ENCODE measurements at places on chromosomes 7 and 10. TPM values are rescaled to one million over a fixed set of nuclear protein-coding genes. Genes with fewer than 3 reads are reported as not detected.

GRCh38 chr7:20304366-20304765 lies 26.3 kb upstream of the ITGB8 start:
- no peaks in the 10 kb centered on the region for H3K27me3 ChIP-seq
- H3K4me3 ChIP-seq = no peak overlapping the region
- no peaks in the 10 kb centered on the region for H3K36me3 ChIP-seq

Gene SPDYE2B
- polyA plus RNA-seq = not detected

Gene ASIC3
- not detected for polyA plus RNA-seq

DNA sequence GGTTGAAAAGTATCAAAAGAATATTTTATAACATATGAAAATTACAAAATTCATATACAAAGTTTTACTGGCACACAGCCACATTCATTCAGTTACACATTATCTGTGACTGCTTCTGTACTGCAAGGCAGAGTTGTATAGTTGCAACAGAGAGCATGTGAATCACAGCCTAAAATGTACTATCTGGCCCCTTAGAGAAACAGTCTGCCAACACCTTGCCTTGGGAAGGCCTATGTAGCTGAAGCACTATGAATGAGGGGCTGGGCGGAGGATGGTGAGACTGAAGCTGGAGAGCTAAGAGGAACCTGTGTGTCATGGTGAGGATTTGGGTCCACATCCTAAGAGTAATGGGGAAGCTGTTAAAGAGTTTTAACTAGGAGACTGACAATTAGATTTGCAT lies 35.7 kb downstream of the PDZD8 start:
- no peak overlapping the region for H3K27ac ChIP-seq
- no peak for DNase-seq
- no peaks in the 10 kb centered on the region for H3K27me3 ChIP-seq
- H3K4me3 ChIP-seq = no peak overlapping the region
- H3K4me1 ChIP-seq = peaks cover 8% of the 10 kb centered on the region

Gene PDE6C
- not detected for polyA plus RNA-seq

- no peak overlapping the region for H3K4me3 ChIP-seq
- H3K36me3 ChIP-seq = no peaks in the 10 kb centered on the region
- DNase-seq = no peak
- H3K4me1 ChIP-seq = peaks cover 18% of the 10 kb centered on the region
- no peaks in the 10 kb centered on the region for H3K27me3 ChIP-seq
These were observed 30.4 kb upstream of the DDC start for GRCh38 chr7:50595491-50596102.

Gene CYP26C1
- 0.08 TPM for polyA plus RNA-seq
